ENCODE measurements at places on chromosomes 6 and 20.

DNA sequence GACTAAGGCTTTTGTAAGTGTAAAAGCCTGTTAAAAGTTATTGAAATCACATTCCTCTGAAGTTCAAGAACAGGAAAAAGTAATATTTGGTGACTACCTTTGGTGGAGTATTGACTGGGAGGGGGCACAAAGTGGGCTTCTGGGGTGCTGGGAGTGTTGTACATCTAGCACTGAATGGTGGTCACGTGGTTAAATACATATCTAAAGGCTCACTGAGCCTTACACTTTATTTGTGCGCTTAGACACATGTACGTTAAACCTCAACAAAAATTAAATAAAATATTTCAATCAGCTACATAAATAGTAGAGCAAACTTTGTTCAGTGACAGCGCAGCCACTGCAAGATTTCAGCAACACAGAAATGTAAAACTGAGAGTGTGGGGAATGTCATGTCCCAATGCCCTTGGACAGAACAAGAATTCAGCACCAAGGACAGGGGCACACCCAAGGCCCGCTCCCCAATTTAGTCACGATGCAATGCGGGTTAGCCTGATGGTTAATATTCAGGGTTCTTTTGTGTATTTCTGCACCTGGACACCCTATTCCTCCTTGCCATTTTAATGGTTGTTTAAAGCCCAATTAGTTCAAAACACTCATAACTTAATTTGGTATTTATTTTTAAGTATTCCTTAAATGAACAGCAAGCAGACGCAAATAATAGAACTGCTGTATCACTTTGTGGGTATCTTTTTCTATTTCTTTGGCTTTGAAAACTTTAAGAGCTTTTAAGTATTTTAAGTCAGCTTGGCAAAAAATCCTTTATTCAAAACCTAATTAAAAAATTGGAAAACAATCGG lies 37.4 kb downstream of the ANGPT4 start:
- no peak for DNase-seq

GRCh38 chr6:78808356-78808891 lies 58.9 kb upstream of the IRAK1BP1 start:
- no peak for DNase-seq

- DNase-seq: no peak
Measured at GRCh38 chr6:139294090-139294489, 2.3 kb upstream of the TXLNB start.

DNA sequence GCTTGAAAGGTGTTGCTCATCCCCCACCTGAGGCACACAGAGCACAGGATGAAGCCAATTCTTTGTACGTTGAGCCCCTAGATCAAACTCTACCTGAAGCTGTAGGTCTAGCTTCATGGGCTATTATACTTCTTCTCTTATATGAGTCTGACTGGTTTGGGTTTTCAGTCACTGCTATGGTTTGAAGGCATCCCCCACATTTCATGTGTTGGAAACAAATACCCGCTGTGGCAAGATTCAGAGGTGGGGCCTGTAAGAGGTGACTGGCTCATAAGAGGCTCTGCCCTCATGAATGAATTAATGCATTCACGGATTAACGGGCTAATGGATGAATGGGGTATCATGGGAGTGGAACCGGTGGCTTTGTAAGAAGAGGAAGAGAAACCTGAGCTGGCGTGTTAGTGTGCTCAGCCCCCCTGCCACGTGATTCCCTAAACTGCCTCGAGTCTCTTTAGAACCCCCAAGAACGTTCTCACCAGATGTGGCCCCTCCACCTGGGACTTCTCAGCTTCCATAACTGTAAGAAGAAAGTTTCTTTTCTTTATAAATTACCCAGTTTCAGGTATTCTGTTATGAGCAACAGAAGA lies 39.2 kb downstream of the PREX1 start:
- no peak for DNase-seq

DNA sequence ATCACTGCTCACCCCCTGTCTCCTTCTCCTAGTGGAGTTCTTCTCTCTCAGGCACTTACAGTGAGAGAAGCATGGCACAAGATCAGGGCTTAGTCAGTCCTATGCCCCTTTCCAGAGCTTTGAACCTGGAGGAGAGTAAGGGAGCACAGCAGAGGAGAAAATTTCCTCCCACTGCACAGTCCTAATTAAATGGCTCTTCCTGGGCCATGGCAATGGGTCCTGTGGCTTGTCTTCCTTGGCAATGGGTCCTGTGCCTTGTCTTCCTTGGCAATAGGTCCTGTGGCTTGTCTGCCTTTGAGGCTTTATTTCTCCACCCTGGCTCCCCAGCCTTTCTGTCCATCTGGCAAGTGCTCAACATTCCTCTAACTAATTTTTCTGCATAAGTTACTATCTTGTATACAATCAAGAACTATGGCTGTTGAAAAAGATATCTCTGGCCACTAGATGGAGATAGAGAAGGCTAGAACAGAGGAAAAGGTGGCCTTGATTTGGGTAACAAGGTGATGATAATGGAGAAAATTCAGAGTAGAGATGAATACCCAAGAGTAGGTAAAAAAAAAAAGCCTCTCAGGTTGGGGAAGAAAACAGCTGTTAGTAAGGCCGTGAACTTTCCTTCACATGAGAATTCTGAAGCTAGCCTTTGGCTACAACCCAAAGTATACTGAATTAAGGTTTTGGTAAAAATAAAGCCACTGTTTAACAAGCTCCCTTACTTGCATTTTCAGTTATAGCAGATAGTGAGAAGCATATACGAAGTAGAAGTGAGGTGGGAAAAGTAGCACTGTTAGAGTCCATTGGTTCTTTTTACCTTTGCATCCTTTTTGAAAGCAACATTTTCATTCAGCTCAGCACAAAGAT lies 504.9 kb downstream of the DOK5 start:
- no peak for DNase-seq

GRCh38 chr6:67883500-67884366 lies 751.3 kb upstream of the ADGRB3 start:
- DNase-seq: no peak

- no peak for DNase-seq
Measured at GRCh38 chr20:52432740-52433139, 241.2 kb upstream of the ZFP64 start.

DNA sequence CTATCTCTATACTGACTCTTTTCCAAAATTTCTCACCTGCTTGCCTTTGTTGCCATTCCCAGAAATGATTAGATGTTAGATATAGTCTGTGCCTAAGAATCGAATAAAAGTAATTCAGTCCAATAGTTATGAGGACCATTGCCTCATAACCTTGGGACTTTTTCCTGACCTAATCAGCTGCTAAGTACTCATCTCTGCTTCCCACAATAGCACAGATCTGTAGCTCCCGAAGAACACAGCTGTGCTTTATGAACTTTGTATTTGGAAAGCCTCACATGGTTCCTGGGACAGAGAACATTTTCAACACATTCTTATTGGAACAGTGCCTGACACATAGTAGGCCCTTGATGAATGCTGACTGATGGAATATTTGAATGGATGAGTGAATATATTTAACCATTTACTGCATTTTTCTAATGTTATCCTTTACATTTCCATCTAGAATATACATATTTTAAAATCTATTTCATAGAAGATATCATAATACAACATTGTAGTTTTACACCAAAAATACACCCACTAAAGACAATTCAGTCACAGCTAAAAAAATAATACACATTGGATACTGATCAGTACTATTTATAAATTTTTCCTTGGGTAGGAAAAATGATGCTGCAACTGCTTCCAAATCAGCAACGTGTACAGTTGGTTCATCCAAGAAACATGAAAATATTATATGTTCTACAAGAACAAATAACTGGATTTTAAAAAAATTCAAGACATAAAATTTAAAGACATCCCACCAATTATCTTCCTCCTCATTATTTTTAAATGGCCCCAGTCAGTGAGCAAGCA lies 53.9 kb downstream of the HS3ST5 start:
- DNase-seq: no peak

DNA sequence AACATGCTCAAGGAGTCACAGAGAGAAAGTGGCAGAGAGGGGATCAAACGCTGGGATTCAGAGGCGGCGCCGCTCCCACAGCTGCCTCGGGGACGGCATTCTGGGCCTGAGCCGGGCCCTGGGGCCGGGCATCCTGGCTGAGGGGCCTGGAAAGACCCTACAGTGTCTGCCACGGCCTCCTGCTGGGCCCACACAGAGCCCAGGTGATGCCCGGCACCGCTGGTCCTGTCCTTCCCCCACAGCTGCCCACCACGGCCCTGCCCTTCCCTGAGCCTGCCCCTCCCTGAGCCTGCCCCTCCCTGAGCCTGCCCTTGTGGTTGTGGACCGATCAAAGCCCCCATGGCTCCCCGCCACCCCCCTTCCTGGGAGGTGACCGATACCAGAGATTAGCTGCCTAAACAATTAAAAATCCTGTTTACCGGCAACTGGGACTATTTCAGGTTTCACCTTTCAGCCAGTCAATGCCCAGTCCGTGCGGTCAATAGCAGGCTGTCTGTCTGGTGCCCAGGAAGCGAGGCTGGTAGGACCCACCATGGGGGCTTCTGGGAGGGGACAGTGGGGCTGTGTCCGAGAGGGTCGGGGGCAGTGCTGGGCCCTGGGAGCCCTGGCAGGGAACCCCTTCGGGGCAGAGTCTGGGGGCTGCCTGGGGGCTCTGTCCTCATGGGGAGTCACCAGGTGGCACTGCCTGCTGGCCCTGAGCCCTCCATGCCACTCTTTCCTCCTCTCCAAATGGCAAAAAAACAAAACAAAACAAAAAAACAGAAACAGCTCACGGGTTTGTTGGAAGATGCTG lies 55.4 kb upstream of the GATA5 start:
- no peak for DNase-seq

GRCh38 chr6:153563001-153563400 lies 431.9 kb upstream of the RGS17 start:
- no peak for DNase-seq

DNA sequence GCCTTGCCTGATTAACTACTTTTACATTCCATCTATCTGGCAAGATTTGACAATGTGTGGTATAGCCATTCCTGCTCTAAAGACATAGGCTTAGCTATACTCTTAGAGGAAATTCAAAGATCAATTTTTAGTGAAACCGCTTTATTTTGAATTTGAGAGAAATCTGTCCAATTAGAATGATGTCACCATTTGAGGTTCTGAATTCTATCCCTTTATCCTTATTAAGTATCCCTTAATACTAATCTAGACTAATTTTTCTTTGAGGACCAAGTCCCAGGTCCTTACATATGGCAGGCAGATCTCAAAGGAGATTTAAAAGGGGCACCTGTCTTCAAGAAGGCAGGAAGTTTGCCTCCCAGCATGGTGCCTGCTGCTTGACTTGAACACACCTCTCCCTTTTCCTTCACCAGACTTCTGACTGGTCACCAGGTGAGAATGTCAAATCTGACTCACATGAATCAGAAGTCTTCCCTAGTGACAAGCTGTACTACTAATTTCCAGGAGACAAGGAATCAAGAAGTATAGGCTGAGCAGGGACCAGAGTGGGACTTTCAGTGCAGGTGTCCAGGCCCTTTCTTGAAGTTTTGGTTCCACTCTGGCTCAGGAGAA lies 15.0 kb upstream of the MRAP2 start:
- DNase-seq: no peak

DNA sequence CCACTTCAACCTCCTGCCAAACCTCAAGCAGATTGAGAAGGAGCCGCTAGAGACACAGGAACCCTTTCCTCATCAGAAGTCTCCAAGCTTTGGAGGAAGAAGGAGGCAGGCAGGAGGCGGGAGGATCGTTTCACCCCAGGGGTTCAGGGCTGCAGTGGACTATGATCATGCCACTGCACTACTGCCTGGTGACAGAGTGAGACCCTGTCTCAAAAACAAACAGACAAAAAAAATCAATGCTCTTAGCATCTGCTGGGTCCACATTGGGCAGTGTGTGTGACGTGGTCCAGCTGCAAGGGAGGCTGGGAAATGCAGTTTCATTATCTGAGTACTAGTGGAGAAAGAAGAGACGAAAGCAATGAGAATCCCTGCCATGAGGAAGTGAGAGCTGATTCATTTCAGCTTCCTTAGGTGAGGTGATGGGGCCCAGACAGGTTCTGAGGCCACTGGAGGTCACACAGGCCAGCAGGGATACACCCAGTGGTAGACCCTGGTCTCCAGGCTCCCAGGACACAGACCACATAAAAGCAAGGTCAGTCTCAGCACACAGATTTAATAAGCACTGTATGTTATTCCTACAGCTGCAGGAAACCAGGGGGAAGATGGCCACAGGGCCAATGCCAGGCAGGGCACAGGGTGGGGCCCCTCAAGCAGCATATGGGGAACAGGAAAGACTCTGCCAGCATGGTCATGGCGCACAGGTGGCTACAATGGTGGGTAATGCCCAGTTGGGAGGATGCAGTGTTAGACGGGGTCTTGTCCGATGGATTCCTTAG lies 4.3 kb downstream of the GFRA4 start:
- no peak for DNase-seq

- DNase-seq: no peak
Measured at GRCh38 chr6:11272491-11273192, 40.2 kb upstream of the NEDD9 start.

GRCh38 chr6:64733433-64733832 lies 973.6 kb downstream of the EYS start:
- DNase-seq: no peak

DNA sequence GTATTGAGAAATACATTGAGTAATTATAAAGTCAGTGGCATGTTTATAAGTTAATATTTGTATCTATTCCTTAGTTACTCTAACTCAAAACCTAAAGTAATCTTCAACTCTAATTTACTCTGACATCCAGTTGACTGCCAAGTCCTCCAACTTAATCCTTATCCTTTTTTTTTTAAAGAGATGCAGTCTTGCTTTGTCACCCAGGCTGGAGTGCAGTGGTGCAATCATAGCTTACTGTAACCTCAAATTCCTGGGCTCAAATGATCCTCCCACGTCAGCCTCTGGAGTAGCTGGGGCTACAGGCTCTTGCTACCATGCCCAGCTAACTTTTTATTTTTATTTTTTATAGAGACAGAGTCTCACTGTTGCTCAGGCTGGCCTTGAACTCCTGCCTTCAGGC lies 24.4 kb downstream of the PTPN1 start:
- DNase-seq: no peak

GRCh38 chr6:52590152-52590891 lies 13.5 kb upstream of the TRAM2 start:
- no peak for DNase-seq

DNA sequence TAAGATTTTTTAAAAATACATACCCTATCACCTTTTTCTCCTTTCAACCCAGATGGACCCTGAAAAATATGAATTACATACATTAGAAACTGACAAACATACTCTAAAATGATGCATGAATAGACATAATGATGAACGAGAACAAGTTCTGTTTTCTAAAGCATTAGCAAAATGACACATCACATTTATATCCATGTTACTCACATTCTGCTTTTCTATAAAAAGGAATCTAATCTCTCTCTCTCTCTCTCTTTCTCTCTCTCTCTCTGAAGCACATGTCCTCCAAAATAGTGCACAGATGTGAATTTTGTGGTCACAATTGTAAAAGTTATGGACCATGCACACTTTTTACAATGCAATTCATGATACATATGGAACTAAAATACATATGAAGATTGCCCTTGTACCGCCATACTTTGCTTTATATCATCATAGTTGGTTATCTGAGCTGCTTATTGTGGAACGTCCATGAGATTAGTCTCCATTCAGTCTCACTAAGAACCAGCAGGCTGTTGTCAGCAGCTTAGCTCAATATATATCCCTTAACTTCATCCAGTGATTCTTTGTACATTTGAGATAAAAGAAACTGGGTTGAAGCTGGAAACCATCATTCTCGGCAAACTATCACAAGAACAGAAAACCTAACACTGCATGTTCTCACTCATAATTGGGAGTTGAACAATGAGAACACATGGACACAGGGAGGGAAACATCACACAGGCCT lies 114.2 kb downstream of the COL12A1 start:
- DNase-seq: no peak
